ENCODE measurements at places on chromosomes 3 and 15.

- DNase-seq: no peak
Measured at GRCh38 chr3:129003578-129004112, 2.5 kb downstream of the EFCC1 start.

DNA sequence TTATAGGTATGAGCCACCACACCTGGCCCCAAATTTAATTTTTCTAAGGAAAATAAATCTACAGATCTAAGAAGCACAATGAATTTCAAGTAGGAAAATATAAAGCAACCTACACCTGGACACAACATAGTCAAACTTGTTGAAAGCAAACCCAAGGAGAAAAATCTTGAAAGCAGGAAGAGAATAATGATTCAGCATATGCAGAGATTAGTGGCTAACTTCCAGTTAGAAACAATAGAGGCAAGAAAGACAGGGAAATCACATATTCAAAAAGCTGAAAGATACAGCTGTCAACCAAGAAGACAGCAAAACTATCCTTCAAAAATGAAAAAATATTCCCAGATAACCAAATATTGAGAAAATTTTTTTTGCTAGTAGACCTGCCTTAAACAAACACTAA lies 49.4 kb downstream of the ZNF148 start:
- no peak for DNase-seq

DNA sequence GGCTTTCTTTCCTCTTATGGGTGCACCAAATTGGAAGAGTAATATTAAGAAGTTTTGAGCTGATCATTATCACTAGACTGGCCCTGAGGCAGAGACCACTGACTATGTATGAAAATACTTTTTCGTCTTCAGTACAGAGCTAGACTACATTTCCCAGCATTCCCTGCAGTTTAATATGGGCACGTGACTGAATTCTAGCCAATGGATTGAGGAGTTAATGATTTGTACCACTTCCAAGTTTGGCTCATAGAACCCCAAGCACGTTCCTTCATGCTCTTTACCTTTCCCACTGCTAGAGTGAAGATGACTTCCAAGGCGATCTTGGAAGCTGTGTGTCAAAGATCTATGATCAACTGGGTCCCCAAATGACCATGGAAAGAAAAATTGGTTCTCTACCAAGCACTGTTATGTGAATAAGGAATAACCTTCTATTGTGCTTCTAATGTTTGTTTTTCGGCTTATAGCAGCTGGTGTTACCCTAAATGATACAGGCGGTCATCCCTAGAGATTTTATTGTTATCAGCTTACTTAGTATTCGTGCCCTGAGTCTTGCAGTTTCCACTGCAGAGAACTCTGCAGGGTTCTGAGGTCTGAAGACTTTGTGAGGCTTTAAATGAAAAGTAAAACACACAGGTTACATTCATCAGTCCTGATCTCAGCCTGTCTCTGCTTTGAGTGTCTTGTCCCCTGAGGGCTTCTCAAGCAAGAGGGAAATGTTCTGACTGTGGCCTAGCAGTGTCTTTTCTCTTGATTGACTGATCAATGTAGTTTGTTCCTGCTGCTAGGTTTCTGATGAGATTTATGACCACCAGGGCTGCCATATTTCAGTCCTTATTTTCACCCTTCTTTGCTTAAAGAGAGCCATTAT lies 486.8 kb downstream of the PDCD6IP start:
- no peak for DNase-seq

GRCh38 chr3:195104340-195104739 lies 166.6 kb downstream of the XXYLT1 start:
- no peak for DNase-seq

- DNase-seq: no peak
Measured at GRCh38 chr3:109731639-109732473, 394.5 kb upstream of the DPPA4 start.

DNA sequence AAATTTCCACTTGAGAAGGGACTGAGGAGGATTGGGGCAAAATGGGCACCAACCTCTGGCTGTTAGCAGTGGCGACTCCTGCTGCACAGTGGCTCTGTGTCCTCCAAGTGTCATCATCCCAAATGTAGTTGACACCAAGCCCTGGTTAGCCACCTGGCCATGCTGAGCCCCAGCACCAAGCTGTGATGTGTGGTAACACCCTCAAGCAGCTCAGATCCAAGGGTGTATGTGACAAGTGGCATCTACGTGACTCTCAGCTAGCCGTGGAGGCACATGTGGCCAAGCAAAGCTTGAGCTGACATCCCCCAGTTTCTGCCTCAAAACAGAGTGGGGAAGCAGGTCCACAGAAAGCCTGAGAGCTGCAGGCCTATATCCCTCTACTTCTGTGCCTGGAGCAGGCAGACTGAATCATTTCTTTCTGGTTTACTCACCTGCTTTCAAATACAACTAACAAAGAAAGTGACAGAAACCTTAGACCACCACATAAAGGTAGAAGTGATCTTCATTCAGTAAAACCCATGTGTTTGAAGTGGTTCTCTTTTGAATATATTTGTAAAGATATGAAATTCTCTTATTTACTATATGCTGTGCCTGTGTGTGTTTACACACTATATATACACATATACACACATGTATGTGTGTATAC lies 40.0 kb downstream of the FOXP1 start:
- no peak for DNase-seq

DNA sequence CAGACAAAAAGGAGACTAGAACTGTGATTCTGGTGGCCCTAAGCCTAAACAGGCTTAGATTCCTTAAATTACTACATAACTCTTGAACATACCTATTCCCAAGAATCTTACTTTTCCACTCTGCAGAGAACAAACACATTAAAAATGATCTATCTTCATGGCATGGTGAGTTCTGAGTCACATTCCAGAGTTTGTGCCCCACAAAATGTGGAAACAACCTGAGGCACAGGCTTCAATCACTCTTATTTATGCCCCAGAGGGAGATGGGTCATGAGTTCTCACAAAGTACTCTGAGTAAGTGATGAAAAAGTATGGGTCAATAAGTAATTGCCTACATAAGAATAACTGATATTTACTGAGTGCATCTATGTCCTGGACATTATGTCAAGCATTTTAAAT lies 137.5 kb upstream of the SLC2A2 start:
- no peak for DNase-seq

DNA sequence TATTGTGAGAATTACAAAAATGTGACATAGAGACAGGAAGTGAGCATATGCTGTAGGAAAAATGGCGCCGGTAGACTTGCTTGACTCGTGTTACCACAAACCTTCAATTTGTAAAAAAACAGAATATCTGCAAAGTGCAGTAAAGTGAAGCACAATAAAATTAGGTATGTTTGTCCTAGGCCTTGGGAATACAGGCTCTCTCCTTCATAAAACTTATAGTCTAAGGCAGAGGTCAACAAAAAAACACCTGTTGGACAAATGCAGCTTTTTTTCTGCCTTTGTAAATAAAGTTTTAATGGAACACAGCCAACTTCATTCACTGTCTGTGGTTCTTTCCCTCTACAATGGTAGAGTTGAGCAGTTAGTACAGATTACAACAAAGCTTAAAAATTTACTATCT lies 216.8 kb upstream of the SATB1 start:
- DNase-seq: no peak

- DNase-seq: no peak
Measured at GRCh38 chr3:145144361-145144760, 1016.6 kb downstream of the PLOD2 start.

DNA sequence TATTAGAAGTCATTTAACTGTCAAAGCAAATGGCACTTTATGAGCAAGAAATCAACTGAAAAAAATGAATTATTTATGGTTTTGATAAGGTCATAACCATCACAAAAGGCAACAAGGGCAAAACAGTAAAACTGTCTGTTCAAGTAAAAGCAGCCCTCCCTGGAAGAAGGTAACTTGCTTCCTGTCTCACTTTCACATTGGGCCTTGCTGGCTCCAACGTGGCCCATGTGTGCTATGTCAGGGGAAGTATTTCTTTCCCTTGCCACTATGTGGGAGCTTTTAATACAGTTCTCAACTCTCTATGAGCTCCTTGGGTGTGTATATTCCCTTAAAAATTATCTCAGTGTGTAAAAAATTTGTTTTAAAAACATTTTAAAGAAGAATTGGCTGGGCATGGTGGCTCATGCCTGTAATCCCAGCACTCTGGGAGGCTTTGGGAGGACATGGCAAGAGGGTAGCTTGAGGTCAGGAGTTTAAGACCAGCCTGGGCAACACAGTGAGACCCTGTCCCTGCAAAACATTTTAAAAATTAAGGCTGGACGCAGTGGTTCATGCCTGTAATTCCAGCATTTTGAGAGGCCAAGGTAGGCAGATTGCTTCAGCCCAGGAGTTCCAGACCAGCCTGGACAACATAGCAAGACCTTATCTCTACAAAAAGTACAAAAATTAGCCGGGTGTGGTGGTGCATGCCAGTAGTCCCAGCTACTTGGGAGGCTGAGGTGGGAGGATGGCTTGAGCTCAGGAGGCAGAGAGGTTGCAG lies 45.2 kb upstream of the TJP1 start:
- DNase-seq: no peak

DNA sequence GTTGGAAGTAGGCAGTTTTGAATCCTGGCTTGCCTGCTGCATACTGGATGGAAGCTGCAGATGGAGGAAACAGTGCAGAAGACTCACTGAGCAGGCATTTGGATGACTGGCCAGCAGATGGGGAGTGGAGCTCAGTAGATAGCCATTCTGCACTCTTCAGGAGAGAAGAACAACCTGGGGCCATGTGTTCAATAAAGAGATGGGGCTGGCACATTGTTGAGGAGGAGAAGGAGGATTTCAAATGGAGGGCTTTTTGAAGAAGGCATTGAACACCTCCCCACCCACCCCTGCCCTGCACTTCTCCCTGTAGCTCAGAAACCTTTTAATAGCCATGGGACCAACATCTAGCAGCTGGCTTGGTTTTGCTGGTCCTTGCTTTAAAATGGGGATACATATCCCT lies 109.8 kb downstream of the CACNA1D start:
- no peak for DNase-seq

GRCh38 chr15:25641361-25641760 lies 202.5 kb upstream of the UBE3A start:
- DNase-seq: no peak

DNA sequence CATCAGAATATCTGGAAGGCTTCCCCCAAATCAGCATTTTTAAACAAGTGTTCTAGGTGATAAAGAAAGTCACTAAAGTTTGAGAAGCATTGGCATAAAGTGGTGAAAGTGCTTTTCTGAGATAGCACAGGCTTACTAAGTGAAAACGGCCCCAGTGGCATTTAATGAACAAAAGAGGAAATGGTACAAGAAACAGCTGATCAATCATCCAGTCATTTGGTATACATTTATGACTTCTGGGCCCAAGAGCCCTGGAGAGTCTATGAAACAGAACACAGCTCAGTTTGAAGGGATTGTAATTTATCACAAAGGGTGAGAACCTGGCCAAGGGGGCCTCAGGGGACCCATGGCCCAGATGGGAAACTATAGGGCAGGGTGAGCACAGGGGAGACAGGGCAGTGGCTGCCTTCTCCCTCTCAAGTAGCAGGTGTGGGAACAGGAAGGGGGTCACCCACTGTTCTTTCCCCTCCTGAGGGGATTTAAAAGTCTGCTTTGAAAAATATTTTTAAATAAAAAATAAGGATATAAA lies 265.5 kb upstream of the ROPN1 start:
- DNase-seq: no peak

GRCh38 chr3:50296721-50297383 lies 2.4 kb downstream of the HYAL3 start:
- no peak for DNase-seq

DNA sequence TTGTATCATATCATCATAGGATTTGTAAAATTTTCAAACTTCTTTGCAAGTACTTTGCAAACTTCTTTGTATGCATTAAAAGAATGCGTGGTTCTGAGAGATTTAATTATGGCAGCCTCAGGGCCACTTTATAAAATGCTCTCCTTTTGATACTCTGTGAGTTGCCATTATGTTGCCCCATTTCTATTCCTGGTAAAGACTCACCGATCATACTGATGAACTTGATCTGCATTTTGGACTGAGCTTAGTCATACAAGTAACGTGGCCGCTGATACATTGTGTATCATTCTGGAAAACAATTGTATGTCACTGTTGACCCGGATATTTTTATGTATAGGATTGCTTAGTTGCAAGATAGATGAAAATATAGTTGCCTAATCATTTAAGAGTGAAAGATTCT lies 38.8 kb downstream of the AKAP13 start:
- DNase-seq: no peak

- no peak for DNase-seq
Measured at GRCh38 chr15:34802371-34802770, 7.0 kb upstream of the ACTC1 start.

GRCh38 chr3:54259636-54260035 lies 137.3 kb downstream of the CACNA2D3 start:
- no peak for DNase-seq

GRCh38 chr3:93923006-93923405 lies 50.7 kb downstream of the PROS1 start:
- DNase-seq: no peak

DNA sequence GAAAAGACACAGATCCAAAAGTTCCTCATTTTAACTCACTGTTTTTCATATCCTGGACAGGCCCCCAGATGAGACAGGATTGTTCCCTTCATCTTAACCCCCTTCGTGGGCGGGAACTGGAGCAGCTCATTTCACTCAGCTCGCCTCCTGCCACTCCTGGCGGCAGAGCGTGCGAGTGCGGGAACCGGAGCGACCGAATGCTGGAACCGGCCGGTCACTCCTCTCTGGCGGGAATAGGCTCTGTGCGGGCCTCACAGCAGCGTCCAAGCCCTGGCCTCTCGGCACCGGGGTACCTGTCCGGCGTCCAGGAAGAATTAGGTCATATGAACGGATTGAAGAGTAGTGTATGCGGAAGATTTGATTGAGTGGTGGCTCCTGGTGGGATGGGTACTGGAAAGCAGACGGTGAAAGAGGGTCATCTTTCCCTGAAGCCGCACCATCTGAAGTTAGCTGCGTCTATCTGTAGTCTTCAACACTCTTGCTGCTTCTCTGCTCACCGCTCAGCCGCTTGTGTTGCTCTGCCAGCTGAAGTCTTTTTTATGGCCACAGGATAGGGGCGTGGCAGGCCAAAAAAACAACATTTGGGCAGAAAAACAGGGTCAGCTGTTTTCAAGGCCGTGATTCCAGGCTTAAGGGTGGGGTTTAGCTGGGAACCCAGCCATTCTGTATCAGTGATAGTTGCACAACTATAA lies 42.3 kb upstream of the FXR1 start:
- no peak for DNase-seq

DNA sequence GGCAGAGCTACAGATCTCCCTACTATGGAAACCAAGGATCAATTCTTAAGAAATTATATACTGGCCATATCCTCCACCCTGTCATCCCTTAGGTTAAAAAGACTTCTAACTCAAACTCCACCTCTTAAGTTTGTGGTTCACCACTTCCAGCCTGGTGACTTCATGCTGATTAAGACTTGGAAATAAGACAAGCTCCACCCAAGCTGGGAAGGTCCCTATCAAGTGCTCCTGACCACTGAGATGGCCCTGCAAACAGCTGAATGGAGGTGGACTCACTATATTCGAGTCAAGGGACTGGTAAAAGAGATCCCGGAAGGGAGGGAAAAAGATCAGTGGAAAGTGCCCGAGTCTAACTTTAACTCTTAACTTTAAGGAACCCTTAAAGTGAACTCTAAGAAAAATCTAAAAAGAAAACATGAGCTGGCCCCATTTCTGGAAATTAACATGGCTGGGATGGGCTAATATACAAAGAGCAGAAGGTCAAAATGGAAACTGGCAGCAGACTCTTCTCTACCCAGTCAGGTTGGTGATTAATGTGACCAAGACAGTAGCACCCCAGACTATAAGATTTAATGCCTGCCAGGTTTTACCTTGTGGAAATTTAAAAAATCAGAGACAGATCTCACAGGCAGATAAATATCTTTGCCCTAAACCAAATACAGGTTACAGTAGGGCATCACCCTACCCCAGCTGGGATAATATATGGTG lies 43.9 kb downstream of the PPCDC start:
- no peak for DNase-seq
